ENCODE measurements at places on chromosomes 13 and 19.

DNA sequence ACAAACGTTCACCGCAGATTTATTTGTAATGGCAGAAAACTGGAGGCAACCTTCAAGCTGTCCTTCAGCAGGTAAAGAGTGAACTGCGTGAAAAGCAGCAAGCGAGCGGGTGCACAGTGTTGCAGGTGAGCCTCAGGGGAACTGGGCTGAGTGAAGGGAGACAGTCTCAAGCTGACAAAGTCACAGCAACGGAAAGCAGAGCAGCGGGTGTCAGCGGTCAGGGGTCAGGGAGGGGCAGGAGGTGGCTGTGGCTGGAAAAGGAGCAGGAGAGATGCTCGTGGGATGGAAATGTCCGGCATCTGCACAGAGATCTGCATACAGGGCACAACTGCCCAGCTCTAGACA lies 8.5 kb upstream of the RASA3 start:
- DNase-seq: no peak

GRCh38 chr13:71632721-71633120 lies 234.3 kb downstream of the DACH1 start:
- no peak for DNase-seq

GRCh38 chr19:36136964-36137686 lies 2.7 kb upstream of the CAPNS1 start:
- DNase-seq: peak; percentile 7

- DNase-seq: no peak
Measured at GRCh38 chr13:82136880-82137279, 1745.4 kb downstream of the SLITRK1 start.

- no peak for DNase-seq
Measured at GRCh38 chr19:7646426-7646700, 9.5 kb downstream of the STXBP2 start.

DNA sequence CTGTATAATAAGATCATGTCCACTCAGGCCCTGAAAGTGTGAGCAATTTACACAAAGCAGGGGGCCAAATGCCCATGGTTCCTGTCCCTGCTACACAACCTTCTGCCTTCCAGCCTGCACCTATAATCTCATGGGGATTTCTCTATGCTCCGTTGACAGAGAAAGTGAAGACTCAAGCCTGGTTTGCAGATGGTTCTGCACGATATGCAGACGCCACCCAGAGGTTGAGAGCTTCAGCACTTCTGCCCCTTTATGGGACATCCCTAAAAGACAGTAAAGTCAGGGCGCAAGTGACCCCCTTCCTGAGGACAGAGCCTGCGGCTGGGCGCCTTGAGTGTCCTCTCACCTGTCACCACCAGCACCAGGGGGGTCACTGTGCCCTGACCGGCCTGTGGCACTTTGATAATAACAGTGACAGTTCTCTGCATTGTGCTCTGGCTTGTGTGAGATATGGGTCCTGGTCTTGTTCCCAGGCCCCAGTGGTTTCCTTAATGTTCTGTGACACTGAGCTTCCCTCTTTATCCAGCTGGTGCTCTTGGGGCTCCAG lies 15.1 kb downstream of the LILRA5 start:
- DNase-seq: no peak

GRCh38 chr13:35894636-35895035 lies 236.5 kb downstream of the DCLK1 start:
- no peak for DNase-seq

GRCh38 chr19:4967738-4968461 lies 1.0 kb upstream of the KDM4B start:
- no peak for DNase-seq

- DNase-seq: no peak
Measured at GRCh38 chr13:19952850-19953249, 5.7 kb upstream of the ZMYM2 start.

DNA sequence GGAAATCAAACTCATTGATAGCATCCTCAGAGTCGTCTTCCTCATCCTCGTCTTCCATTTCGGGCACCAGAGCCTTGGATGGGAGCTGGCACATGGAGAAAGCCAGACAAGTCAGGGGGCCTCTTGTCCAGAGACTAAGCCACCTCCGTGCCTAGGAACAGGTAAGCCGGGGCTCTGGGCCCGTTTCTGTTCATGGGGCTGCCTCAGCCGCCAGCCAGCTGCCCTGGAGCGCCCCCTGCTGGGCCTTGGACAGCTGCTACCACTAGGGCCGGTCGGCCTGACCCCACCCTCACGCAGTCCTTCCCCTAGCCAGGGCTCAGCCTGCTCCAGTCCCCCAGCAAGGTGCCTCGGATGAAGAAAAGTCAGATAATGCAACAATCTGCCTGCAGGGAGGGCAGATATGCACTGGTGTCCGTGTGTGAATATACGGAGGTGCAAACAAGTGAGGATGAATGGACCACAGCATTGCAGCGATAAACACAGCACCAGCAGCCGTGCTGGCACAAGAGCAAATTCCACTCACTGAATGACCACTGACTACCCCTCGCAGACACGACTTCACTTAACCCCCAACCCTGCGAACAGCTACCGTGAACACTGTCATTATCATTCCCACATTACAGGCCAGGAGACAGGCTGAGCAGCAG lies 11.9 kb upstream of the PRKD2 start:
- DNase-seq: no peak

- no peak for DNase-seq
Measured at GRCh38 chr13:34696741-34697140, 245.3 kb upstream of the NBEA start.
